Heart right ventricle (tissue), 16 donors: ENCODE measurements at places on chromosomes 6 and 20.

DNA sequence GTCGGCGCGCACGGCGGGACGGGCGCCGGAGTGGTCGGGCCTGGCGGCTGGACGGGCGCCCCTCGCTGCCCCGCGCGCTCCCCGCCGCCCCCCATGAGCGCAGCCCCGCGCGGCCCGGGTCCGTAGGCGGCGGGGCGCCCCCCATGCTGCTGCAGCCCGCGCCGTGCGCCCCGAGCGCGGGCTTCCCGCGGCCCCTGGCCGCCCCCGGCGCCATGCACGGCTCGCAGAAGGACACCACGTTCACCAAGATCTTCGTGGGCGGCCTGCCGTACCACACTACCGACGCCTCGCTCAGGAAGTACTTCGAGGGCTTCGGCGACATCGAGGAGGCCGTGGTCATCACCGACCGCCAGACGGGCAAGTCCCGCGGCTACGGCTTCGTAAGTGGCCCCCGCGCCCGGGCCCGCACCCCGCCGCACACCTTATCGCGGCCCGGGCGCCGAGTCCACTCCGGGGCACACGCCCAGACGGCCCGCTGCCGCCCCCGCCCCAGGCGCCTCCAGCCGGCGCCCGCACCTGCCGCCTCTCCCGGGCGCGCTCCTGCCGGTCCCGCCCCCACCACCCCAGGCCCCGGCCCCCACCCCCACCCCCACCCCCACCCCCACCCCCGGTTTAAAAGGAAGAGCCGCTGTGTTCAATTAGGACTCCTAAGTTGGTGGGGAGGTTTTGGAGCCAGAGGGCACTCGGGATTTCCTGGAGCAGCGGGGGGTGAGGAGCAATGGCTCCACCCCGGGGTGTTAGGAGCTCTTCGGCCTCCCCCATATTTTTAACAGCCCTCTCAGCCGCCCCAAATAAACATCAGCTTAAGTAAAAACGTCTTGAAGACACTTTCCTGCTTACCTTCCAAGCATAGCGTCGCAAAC lies 474 bp downstream of the RBM38 start:
- no peak for DNase-seq

DNA sequence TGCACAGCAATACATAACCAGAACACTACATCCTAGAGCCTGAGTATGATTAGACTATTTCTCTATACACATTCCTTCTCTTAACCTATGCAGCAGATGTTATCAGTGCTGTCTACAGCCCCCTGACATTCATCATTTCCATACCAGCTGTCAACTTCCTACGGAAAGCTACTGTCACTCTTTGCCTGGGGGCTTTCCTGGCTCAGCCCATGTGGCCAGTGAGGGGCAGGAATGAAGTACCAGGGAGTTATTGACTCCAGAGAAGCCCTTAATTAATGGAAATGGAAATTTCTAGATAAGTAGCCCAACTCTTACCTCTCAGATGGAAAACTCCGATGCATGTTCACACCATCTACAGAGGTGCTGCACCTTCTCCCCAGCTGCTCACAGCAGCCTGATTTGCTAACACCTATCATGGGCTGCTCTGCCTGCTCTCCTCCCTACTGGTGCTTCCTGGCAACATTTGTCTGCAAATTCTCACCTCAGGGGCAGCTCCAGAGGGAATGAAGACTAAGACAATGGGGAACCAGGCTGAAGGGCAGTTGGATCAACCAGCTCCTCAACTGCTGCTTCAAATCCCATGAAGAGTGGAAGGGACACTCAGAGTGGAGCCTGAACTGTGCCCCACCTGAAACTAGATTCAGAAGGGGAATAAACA lies 59.6 kb downstream of the LINC00237 start:
- no peak for DNase-seq

DNA sequence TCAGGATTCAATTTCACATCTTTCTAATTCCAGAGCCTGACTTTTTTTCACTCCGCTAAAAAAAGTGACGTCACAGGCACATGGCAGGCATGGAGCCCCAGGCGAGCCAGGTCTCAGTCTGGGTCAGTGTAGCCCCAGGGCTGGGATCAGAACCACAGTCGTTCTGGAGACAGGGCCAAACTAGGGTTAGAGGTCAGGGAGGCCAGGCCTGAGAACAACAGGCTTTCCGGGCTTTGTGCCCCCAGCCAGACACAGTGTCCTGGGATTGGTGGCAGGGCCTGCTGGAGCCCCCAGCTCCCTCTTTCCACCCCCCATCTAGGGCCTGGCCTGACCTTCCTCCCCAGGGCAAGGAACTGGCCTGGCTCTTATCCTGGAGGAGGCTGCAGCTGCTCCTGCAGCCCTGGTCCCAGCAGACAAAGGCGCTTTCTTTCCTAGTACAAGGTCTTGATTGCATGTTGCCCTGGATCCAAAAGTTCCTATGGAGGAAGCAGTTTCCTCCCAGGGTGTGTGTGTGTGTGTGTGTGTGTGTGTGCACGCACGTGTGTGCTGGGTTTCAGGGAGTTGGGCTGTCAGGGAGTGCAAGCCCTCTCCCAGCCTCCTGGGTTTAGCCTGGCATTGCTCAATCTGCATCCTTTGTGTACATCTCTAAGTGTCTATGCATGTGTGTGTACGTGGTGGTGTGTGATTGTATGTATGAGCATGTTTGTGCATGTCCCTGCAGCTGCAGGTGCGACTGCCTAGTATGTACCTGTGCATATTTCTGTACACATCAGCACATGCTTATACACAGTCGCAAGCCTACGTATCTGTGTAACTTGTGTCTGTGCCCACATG lies 26.5 kb upstream of the EMILIN3 start:
- DNase-seq: peak; percentile 86

DNA sequence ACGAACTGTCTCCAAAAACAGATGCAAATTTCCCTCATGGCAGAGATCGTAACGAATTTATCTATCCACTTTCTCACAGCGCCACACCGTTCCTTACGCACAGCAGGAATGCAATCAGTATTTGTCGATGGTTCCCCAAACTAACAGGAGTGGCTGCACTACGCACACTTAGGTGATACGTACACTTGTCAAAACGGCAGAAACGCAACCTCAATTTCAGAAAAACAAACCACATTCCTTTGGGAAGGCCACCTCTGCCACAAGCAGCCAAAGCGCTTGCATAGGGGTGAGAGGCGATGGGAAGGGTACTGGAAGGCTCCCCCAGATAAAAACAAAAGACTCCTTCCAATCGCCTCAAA lies 638 bp downstream of the MDN1 start:
- no peak for DNase-seq

DNA sequence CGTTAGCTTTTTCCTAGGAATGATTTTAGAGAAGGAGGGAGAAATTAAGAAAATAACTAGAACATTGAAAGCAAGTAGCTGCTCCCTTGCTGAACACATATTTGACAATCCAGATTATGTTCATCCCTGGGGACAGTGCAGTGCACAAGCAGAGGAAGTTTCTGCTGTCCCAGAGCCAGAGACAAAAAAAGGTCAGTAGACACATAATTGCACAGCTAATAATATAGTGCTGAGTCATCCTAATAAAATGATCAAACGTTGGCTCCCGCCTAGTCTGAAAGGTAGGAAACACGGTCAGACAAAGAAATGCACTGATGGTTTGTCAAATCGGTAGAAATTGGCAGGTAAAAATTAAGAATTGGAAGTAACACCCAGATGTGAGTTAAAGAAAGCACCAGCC lies 21.7 kb upstream of the SSTR4 start:
- no peak for DNase-seq

- DNase-seq: peak; percentile 10
Measured at GRCh38 chr6:89146718-89147700, 1.2 kb downstream of the PM20D2 start.

DNA sequence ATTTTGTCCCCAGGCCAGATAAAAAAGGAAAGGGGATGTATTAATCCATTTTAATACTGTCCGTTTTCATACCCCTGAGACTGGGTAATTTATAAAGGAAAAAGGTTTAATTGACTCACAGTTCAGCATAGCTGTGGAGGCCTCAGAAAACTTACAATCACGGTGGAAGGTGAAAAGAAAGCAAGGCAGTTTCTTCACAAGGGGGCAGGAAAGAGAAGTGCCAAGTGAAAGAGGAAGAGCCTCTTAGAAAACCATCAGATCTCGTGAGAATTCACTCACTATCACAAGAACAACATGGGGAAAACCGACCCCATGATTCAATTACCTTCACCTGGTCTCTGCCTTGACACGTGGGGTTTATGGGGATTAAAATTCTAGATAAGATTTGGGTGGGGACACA lies 152.5 kb downstream of the IBTK start:
- no peak for DNase-seq
